Central memory CD8-positive, alpha-beta T cell (primary cell): ENCODE measurements at places on chromosomes 6 and 20.

DNA sequence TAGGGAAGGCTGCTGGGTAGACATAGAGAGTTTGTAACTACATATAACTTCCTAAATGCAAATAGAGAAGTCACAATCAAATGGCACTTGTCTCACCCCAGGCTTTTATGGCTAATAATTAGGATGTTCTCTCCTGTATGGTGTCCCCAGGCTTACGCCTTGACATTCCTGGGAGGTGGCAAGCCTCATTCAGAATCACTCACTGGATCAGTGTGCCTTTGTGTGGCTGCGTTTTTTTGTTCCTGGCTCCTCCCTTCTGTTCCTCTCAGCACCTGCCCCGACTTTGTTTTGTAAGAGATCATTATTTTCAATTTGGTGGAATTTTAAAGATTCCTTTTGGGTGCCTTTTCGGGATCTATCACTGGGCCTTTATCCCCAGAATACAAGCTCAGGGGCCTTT lies 5.7 kb downstream of the LAMP5 start:
- no peak for DNase-seq

GRCh38 chr6:82097676-82098075 lies 149.9 kb downstream of the IBTK start:
- no peak for DNase-seq

DNA sequence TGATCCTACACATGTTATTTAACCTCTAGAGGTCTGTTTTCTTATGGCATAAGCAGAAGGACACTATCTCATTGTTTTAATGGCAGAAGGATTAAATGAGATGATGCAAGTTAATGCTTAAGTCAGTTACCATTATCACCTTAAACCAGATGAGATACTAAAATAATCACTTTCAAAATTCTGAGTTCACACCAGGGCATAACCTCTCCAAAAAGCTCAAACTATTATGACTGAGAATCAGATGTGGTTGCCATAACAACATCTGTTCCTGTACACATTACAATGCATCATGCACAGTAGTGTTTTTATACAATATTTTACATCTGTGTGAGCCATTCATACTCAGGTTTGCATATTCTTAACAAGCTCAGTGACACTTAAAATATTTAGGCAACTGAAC lies 10.2 kb downstream of the ADNP start:
- no peak for DNase-seq

DNA sequence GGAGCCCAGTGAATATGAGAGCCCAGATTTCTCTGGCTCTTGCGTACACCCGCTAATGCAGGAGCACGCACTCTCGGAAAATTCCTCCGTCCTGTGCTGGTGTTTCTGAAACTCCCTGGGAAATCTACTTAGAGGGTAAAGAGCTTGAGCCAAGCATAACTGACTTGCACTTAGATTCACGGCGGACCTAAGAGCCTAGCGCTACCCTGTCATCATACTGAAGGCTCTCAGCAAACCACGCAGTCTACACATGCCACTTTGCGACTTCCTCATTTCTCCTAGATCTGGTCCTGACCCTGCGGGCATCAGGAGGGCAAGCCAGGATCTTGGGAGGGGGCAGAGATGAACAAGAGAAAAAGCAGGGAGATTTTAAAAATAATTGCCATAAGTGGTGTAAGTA lies 324.7 kb downstream of the CD83 start:
- DNase-seq: no peak

GRCh38 chr6:48736501-48737206 lies 625.7 kb upstream of the PTCHD4 start:
- DNase-seq: no peak

DNA sequence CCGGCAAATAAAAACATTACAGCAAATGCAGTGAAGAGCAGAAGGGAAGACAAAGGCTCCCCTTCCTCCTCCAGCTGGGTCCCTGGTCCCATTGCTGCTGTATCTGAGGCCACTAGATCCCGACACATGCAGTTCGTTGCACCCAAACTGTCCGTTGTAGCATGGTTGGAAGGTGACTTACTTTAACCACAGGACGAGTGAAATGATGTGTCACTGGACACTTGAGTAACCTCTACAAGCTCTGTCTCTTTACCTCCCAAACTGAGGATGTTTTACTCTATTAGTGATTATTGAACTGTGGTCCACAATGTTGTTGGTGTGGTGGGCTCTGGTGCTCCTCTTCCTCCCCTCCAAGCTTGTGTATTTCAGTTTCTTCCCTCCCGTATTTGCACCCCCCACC lies 46.2 kb upstream of the ARMH2 start:
- no peak for DNase-seq

DNA sequence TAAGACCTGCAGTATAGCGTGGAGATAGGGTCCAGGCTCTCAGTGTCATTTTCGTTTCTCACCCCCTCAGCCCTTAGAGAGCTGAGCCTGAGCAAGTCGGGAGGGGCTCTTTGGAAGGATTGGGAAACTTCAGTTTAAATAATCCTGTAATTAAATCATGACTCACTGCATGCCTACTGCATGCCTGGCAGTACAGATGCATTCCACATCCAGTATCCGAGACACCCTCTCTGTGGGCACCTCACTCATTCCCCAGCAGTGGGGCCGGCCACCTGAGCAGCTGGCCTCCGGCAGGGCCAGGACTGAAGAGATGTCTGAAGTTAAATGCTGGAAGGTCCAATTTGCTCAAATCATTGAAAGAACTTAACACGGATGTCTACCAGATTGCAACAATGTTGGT lies 316.6 kb downstream of the THBS2 start:
- DNase-seq: no peak
